ENCODE measurements at places on chromosomes 7 and 10. TPM values are rescaled to one million over a fixed set of nuclear protein-coding genes. Genes with fewer than 3 reads are reported as not detected.

DNA sequence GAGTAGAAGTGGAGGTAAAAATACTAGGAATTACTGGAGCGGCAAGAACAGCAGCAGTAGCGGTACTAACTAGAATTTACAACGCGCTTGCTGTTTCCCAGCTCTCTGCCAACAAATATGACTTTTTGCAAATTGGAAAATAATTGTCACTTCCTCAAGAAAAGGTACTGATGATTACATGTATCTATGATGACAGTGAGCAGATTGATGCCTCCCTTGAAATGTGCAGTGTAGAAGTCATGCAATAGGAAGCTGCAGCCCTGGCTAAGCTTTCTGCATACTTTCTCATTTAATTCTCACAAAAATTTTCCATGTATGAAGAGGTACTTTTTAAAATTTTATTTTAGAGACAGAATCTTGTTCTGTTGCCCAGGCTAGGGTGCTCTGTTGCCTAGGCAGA lies 49.9 kb downstream of the ANK3 start:
- no peak overlapping the region for H3K27ac ChIP-seq
- H3K4me1 ChIP-seq, result no peaks in the 10 kb centered on the region
- no peaks in the 10 kb centered on the region for H3K27me3 ChIP-seq
- no peaks in the 10 kb centered on the region for H3K36me3 ChIP-seq
- no peak for DNase-seq

The EBF3 gene
- not detected for total RNA-seq

The PON3 gene
- not detected for total RNA-seq

The GRID2IP gene
- total RNA-seq, result not detected

GRCh38 chr7:66758950-66759628 lies 18.6 kb downstream of the RABGEF1 start:
- H3K27ac ChIP-seq, result no peak overlapping the region
- no peak for DNase-seq
- H3K4me1 ChIP-seq, result peaks cover 4% of the 10 kb centered on the region
- H3K4me3 ChIP-seq, result no peak overlapping the region
- H3K27me3 ChIP-seq, result no peaks in the 10 kb centered on the region

- H3K4me3 ChIP-seq, result no peak overlapping the region
- H3K36me3 ChIP-seq, result no peaks in the 10 kb centered on the region
Measured at GRCh38 chr7:28075674-28076358, 104.8 kb downstream of the JAZF1 start.

GRCh38 chr7:77393261-77393660 lies 22.9 kb downstream of the GSAP start:
- peaks cover 18% of the 10 kb centered on the region for H3K4me1 ChIP-seq
- no peak overlapping the region for H3K4me3 ChIP-seq
- DNase-seq, result peak; percentile 98
- H3K27me3 ChIP-seq, result no peaks in the 10 kb centered on the region
- H3K36me3 ChIP-seq, result no peaks in the 10 kb centered on the region

The CHCHD2 gene
- 564 TPM for total RNA-seq

The ZKSCAN1 gene
- total RNA-seq, result 86.2 TPM

The RBM20 gene
- not detected for total RNA-seq

The ARMS2 gene
- not detected for total RNA-seq

The PITX3 gene
- total RNA-seq, result not detected

GRCh38 chr10:378230-378929 lies 243.1 kb downstream of the ZMYND11 start:
- no peaks in the 10 kb centered on the region for H3K36me3 ChIP-seq
- H3K4me3 ChIP-seq, result no peak overlapping the region
- H3K27ac ChIP-seq, result no peak overlapping the region
- peaks cover 24% of the 10 kb centered on the region for H3K27me3 ChIP-seq
- DNase-seq, result no peak

DNA sequence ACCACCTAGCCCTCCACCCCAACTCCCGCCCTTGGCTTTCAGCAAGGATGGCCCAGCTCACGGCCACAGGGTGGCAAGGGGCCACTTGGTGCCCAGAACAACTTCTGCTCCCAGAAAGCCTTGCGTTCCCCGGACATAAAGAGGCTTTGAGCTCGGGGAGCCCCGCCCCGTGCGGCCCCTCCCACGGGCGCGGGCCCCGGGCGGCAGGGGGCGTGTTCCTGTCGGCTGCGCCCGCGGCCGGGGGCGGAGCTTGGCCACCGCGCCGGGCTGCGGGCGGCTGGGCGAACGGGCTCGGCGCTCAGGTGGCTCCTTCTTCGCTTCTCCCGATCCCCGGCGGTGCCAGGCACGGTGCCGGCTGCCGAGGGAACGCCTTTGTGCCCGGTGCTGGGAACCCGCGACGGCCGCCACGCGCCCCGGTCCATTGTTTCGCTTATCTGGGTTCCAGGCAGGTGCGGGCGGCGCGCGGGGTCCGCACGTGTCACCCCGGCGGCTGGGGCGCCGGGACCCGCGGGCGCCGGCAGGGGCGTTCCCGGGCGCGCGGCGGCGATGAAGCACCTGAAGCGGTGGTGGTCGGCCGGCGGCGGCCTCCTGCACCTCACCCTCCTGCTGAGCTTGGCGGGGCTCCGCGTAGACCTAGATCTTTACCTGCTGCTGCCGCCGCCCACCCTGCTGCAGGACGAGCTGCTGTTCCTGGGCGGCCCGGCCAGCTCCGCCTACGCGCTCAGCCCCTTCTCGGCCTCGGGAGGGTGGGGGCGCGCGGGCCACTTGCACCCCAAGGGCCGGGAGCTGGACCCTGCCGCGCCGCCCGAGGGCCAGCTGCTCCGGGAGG lies at the start of gene NFE2L3:
Gene NFE2L3, plus strand, starts transcription at position 246 of the 829 bp plus-strand sequence. Its CDS starts 301 bp downstream, at position 547.
- DNase-seq, result peak; percentile 64
- H3K27ac ChIP-seq, result no peak within 1 kb of the TSS
- peak within 1 kb of the TSS; percentile 66 for H3K4me3 ChIP-seq
- no peaks in the 10 kb centered on the region for H3K27me3 ChIP-seq

The IRF5 gene
- 10.1 TPM for total RNA-seq

GRCh38 chr7:1324028-1324900 lies 91.6 kb downstream of the UNCX start:
- no peak for DNase-seq
- no peaks in the 10 kb centered on the region for H3K36me3 ChIP-seq
- no peak overlapping the region for H3K27ac ChIP-seq
- H3K4me1 ChIP-seq, result no peaks in the 10 kb centered on the region
- H3K27me3 ChIP-seq, result peaks cover 19% of the 10 kb centered on the region

The SOSTDC1 gene
- total RNA-seq, result not detected

DNA sequence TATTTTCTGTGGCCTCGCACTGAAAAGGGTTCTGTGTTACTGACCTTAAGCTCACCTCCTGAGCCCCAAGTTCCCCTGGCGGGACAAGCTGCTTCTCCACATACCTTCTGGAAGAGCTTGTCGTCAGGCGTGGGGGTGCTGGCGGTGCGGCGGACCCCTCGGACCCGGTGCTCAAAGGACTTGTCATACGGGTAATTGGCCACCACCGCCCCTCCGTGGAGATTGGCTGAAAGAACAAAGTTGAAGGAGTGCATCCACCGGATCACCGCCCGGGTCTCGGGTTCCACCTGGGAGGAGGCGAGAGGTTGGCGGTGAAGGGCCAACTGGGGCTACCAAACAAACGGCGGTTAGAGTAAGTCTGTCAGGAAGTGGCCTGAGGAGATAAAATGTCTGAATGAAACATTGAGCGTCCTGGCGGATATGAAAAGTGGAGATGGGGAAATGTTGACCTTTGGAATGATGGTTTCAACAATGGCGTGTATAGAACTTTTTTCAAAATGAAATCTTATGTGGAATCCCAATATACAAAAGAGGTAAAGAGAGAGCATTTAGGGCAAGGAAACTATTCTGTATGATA lies 16.5 kb downstream of the CPN1 start:
- no peak overlapping the region for H3K4me3 ChIP-seq
- H3K4me1 ChIP-seq, result no peaks in the 10 kb centered on the region
- H3K27ac ChIP-seq, result no peak overlapping the region
- no peak for DNase-seq

The GDF10 gene
- not detected for total RNA-seq

GRCh38 chr10:20237091-20237570 lies 420.9 kb downstream of the PLXDC2 start:
- no peaks in the 10 kb centered on the region for H3K27me3 ChIP-seq
- no peaks in the 10 kb centered on the region for H3K4me1 ChIP-seq
- peaks cover 5% of the 10 kb centered on the region for H3K36me3 ChIP-seq
- DNase-seq, result no peak
- H3K4me3 ChIP-seq, result no peak overlapping the region

DNA sequence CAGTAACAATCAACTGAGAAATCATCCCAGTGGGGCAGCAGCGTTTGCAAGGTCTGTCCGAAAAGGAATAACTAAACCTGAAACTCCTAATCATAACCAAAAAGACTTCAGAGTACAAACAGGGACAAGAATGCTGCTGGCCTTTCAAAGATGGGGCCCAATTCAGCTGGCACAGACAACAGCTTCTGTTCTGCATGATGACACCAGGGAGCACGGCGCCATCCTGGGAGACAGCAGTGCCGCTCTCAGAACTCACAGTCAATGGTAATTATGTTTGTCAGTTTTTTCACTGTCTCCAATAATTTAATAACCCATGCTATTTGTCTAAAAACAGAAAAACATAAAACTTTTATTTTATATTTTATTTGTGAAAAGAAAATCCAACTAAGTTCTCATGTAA lies 90.0 kb downstream of the LARP4B start:
- H3K36me3 ChIP-seq, result peaks cover 85% of the 10 kb centered on the region
- no peaks in the 10 kb centered on the region for H3K4me1 ChIP-seq
- no peak overlapping the region for H3K27ac ChIP-seq
- H3K4me3 ChIP-seq, result no peak overlapping the region

DNA sequence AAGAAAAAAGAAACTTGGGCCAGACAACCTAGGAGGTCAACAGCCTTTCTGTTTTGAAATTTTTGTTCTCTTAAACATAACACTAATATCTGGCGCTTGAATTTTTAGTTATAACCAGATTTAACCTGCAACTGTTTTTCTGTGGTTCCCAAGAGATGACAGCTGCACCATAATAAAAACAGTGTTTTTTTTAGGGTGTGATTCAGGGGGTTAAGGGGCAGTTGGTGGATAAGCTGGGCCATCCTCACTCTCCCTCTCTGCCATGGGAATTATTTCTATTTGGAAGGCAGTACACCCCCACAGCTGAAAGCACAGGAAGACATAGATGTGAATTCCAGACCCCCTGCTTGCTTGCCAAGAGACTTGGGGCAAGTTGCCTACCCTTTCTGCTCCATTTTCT lies 20.1 kb upstream of the TM9SF3 start:
- H3K27ac ChIP-seq, result no peak overlapping the region
- H3K36me3 ChIP-seq, result no peaks in the 10 kb centered on the region
- DNase-seq, result no peak
- H3K27me3 ChIP-seq, result no peaks in the 10 kb centered on the region
- no peak overlapping the region for H3K4me3 ChIP-seq

DNA sequence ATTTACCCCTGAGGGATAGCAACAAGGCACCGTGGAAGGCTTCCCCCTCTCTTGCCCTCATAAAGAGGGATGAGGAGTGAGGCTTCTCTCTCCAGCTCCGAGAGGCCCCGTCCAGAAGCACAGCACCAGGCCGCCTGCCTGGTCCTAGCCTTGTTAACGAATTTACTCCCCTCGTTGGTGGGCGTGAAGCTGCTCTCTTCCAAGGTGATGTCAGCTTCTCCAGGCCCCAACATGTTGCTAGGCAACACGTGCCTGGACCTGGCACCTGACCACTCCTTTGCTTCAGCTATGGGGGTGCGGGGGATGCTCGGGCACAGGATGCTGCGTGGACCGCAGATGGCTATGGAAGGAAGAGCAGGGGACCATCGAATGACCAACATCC lies 135.2 kb upstream of the MGMT start:
- H3K4me1 ChIP-seq, result peaks cover 11% of the 10 kb centered on the region
- no peak for DNase-seq
- H3K4me3 ChIP-seq, result no peak overlapping the region

DNA sequence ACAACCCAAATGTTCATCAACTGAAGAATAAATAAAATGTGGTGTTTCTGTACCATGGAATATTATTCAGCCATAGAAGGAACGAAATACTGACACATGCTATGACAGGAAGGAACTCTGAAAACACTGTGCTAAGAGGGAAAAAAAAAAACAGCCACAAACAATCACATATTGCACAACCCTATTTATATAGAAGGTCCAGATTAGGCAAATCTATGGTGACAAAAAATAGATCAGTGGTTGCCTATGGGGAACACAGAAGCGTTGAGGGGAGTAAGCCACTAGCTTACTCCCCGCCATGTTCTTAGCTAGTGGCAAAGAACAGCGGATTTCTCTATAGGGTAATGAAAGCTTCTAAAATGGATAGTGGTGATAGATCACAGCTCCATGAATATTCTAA lies 198.4 kb downstream of the TPST1 start:
- H3K4me1 ChIP-seq, result peaks cover 12% of the 10 kb centered on the region
- H3K27ac ChIP-seq, result no peak overlapping the region
- H3K27me3 ChIP-seq, result no peaks in the 10 kb centered on the region
- no peak for DNase-seq

DNA sequence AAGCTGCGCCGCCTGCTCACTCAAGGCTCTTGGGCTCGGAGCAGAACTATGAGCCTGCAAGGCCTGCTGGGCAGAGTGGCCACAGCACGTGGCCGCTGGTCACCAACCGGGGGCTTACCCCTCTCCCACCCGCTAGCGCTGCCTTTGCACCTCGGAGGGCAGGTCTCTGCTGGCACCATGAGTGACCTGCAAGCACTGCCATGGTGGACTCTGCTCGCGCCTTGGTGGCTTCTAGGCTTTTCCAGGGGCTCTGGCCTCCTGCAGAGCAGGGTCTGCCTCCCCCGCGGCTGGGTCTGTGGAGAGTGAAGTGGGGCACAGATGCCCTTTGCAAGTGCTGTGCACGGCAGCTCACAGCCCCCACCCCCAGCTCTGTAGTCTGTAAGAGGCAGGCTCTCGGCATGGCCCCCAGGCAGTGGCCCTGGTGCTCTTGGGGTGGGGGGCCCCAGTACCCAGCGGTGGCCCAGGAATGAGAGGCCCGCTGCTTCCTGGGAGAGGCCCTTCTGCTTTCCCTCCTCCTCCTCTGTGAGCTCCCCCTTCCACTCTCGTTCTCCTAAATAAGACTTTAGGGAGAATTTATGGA lies 119.6 kb downstream of the INPP5A start:
- DNase-seq, result no peak
- H3K4me3 ChIP-seq, result no peak overlapping the region
- no peaks in the 10 kb centered on the region for H3K4me1 ChIP-seq
- H3K36me3 ChIP-seq, result peaks cover 8% of the 10 kb centered on the region
- no peak overlapping the region for H3K27ac ChIP-seq
- no peaks in the 10 kb centered on the region for H3K27me3 ChIP-seq

The CRHR2 gene
- total RNA-seq, result not detected

- H3K4me3 ChIP-seq, result no peak overlapping the region
- no peak overlapping the region for H3K27ac ChIP-seq
- no peak for DNase-seq
Measured at GRCh38 chr7:40279991-40280390, 145.2 kb downstream of the SUGCT start.

DNA sequence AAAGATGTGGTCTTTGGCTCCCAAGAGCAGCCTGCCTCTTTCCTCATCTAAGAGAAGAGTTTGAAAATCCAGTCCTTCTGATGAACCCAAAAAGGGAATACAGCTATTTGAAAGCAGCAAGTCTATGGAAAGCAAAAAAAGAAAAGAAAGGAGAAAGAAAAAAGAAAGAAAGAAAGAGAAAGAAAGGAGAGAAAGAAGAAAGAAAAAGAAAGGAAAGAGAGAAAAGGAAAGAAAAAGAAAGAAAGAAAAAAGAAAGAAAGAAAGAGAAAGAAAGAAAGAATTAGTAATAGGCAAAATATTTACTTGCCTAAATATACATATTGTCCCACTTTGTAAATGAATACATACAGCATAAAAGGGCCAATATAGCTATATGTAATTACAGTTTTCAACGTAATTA lies 89.0 kb downstream of the SEMA3D start:
- no peaks in the 10 kb centered on the region for H3K36me3 ChIP-seq
- no peaks in the 10 kb centered on the region for H3K4me1 ChIP-seq
- H3K27me3 ChIP-seq, result peaks cover 54% of the 10 kb centered on the region
- DNase-seq, result no peak
- no peak overlapping the region for H3K4me3 ChIP-seq

The PTPRN2 gene
- 4.5 TPM for total RNA-seq

GRCh38 chr7:5678295-5679047 lies 103.0 kb downstream of the RNF216 start:
- H3K27ac ChIP-seq, result no peak overlapping the region
- H3K4me3 ChIP-seq, result no peak overlapping the region
- peaks cover 24% of the 10 kb centered on the region for H3K36me3 ChIP-seq

The GPR15LG gene
- total RNA-seq, result not detected

All from MCF 10A (cell line).